ENCODE measurements at places on chromosomes 3 and 15.

DNA sequence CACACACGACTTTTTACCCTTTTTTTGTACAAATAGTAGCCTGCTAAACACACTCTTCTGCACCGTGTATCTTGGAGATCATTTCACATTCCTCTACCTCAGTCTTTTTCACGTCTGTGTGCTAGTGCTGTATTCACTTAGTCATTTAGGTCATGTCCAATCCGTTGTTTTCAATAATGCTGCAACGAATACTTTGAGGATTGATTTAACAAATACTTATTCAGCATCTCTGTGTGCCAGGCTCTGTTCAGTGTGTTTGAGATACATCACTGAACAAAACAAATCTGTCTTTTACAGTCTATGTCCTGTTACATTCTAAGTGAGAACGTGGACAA, 882 bp downstream of the JMJD7 start:
- DNase-seq: no peak

DNA sequence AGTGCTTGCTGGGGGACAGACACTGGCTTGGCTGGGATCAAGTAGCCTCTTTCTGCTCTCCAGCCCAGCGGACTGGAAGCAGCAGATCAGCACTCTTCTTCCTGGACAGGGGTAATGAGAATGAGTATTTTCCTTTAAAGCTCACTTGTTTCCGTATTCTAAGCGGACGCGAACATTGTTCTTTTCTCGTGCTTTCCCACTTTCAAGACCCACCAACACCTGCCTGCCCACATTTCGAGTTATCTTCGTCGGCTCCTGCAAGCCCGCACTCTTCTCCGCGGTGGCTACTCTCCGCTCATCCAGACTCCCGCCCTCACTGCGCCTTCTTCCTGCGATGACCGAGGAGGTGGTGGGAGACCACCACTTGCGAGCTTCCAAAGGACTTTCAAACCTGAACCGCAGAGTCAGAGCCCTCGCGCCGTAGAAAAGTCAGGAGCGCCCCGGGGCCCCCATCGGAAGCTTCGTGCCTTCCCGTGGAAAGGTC, 1.6 kb upstream of the PPM1L start:
- DNase-seq: peak; percentile 3

DNA sequence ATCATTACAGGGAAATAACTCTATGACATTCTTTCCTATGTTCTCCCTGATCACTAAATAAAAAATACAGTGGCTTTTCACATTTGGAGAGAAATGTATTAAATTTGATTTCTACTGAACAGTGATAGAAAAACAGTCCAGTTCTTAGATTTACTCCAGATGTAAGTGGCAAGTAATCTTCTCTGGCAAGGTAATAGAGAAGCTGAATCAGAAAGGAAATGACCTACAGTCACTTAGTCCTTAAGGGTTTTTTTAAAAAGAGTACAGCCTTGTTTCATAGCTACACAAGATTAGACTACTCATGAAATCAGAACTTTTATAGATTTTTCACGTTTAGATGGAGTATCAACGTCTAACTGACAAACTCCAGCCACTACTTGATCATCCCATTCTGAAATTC, 236.9 kb downstream of the CADPS start:
- DNase-seq: no peak

- DNase-seq: no peak
Observed at GRCh38 chr15:21270474-21270873, 169.8 kb downstream of the POTEB3 start.

DNA sequence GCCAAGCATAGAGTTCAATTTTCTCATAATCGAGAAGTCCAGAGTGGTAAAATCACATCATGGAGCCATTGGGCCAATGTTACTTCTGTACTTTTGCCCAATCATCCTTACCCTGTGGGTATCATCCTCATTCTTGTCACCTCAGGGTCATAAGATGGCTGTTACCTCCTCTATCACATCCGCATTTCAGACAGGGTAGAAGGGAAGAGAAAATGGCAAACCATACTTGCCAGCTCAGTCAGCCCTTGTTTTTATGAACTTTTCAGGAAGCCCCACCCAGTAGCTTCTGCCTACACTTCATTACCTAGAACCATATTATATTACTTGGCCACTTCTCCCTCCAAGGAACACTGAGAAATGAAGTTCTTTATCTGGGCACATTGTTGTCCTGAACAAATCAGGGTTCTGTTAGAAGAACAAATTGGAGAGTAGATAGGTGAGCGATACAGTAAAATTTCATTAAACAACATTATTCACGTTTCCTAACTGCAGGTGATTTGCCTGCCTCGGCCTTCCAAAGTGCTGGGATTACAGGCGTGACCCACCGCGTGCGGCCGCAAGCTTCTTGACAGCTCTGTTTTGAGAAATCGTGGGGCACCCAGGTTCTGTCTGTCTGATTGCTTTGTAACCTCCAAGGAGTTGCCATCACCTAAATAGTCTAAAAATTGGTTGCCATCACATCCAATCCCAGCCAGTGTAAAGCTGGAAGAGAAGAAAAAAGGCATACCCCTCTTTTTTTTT, 34.5 kb upstream of the RPN1 start:
- DNase-seq: no peak

DNA sequence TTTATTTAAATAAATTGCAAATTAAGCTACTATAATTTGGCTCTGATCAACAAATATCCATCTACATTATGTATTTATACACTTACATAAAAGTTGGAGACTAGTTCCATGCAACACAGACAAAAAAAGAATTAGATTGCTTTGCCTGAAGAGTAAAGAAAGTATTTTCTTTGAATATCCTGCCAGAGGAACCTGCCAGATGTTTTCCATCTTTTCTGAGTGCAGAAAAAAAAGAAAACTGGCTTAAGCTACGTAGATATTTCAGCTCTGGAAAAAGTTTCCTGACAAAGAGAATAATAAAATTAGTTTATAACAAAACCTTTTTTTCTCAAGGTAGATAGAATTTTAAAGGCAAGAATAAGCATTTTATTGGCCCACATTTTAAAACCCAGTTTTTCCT, 607.5 kb upstream of the NAALADL2 start:
- DNase-seq: no peak

DNA sequence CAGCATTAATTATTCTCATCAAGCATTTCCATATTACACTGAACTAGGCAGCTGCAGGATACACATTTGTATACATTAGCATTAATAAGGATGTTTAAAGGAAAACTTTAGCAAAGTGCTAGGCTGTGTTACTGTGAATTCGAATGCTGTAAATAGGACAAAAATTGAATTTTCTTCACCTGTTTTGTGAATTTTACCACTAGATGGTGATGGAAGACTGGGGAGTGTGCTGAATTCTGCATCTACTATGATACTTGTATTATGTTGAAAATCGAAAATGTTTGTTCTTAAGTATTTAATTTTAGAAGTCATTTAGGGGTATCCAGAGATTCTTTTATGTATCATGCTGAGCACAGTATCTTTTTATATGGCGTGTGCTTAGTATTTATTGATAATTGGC, 12.3 kb upstream of the P2RY14 start:
- no peak for DNase-seq

DNA sequence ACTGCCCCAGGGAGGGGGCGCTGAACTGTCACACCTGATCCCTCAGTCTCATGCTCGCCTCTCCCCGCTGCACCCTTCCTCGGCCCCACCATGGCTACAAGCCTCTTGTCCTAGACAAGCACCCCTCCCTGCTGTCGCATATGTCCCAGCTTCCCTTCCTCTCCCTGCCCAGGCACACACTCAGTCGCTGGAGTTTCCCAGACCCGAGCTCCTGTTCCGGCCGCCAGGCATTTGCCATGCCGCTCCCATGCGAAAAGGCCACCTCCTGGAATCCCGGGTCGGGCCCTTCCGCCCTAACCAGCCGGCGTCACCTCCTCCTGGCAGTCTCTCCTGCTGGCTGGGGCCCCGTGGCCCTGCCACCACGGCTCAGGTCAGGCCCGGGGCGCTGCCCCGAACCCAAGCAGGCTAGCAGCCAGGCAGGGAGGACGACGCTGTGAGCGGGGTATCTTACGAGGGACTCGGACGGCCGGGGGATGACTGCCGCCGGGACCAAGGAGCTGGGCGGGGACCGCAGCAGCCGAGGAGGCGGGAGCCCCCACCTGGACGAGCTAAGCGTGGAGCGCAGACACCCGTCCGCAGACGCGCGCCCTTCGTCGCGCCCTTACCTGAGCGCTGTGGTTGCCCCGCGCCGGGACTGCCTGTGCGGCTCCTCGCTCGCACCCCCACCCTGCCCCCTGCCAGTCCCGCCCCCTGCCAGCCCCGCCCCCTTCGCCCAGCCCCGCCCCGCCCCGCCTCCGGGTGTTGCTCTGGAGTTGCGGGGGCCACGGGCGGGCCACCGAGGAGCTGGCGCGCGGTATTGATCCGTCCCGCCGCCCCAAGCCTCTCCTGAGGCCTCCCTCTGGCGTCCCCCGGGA, at the start of gene ALS2CL:
TSS of gene ALS2CL (minus strand) at position 642 of the 854 bp plus-strand sequence. CDS start 4,239 bp downstream, outside the sequence.
- peak; percentile 60 for DNase-seq

DNA sequence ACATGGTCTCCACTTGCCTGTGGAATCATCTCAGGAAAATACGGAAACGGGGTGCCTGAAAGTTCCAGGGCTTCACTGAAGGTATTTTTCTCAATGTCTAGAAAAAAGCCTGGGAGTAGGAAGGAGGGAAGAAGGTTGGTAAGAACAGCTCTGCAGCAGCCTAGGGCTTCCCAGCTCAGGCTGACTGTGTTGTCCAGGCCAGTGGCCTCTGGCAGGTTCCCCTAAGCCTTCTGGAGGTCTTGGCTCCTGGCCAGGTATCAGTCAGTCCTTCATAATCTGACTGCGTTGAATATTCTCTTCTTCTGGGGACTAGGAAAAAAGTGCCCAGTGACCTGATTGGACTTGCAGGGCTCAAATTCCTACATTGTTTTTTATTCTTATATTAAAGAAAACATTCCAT, 38.6 kb downstream of the SSR3 start:
- no peak for DNase-seq

GRCh38 chr3:88034491-88035275, 24.1 kb downstream of the CGGBP1 start:
- no peak for DNase-seq

Data from activated CD4-positive, alpha-beta T cell treated with anti-CD3 and anti-CD28 coated beads, Interleukin-2, amount 50 U/mL, for 4 hours (primary cell).